ENCODE measurements at places on chromosomes 16 and 17. TPM values are rescaled to one million over a fixed set of nuclear protein-coding genes. Genes with fewer than 3 reads are reported as not detected.

GRCh38 chr17:37762666-37763065 lies 17.8 kb upstream of the HNF1B start:
- no peak for DNase-seq

DNA sequence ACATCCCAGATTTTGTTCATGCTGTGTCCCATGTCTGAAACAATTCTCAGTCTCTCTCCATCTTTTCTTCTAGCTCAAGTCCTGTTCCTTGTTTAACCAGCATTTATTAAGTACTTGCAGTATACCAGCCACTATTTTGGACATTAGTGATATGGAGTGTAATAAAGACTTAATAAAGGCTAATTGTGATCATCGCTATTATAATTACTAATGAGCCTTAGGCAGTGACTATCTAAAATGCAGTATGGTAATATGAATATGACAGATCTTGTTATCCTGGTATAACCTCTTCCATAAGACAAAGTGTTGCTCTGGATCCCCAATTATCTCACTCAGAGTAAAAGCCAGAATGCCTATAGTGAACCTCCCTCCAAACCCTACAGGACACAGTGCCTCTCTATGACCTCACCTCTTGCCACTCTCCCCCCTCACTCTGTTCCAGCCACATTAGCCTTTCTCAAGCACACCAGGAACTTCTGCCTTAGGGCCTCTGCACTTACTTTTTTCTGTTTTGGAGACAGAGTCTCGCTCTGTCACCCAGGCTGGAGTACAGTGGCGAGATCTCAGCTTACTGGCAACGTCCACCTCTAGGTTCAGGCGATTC lies 1.8 kb upstream of the FLOT2 start:
- no peak for DNase-seq

DNA sequence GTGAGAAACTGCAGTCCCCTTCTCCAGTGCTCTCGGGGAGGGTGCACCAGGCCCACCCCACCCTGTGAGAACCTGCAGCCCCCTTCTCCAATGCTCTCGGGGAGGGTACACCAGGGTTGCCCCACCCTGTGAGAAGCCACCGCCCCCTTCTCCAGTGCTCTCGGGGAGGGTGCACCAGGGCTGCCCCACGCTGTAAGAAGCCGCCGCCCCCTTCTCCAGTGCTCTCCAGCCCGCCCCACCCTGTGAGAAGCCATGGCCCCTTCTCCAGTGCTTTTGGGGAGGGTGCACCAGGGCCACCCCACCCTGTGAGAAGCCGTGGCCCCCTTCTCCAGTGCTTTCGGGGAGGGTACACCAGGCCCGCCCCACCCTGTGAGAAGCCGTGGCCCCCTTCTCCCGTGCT lies 12.1 kb downstream of the SPATA33 start:
- DNase-seq: no peak

DNA sequence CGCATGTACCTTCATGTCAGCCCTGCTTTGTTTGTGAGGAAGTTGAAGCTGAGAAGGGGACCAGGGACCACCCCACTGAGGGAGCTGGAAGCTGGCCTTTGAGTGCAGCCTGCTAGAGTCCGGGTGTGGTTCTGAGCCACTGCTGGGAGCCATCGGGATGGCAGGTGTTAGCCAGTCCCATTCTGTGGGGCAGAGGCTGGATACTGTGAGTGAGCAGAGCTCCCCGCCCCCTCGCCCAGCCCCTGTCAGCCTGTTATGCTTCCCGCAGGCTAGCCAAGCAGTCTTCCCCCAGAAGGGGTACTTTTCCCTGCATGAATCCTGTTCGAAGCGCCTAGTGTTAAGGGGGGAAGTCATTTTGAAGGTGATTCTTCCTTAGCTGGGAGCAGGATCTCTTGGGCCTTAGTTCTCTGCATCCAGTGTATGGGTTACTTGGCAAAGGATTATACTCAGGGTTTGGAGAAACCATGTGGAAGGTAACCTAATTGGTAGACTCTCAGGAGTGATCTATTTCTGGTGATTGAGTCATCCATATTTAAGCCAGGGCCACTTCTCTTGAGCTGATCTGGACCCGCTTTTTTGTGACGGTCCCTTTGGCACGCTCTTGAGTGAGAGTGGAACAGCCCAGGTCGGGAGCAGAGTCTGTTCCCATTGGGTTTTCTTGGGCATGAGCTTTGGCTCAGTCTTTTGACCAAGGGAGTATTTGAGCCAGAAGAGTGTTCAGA lies 23.8 kb downstream of the AKAP1 start:
- no peak for DNase-seq

DNA sequence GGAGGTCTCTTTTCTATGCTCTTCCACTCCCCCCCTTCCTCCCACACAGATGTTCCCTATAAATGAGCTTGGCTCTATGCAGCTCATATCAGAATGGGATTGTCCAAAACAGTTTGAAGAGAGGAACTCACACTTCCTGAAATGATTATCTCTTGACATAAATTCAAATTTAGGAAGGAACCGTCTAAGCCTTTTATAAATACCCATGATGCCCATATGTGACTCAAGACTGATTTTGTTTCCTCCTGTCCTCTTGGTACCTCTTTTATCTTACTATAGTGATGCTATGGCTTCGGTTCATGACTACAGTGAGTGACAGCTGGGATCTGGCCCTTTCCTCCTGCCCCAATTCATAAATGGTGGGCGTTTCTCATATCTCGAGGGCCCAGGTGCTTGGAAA lies 16.6 kb upstream of the TERF2 start:
- no peak for DNase-seq

- DNase-seq: no peak
These were observed 9.3 kb downstream of the BBS2 start for GRCh38 chr16:56510544-56510943.

GRCh38 chr17:35438433-35438832 lies 6.1 kb upstream of the SLFN12 start:
- DNase-seq: no peak

GRCh38 chr16:23959072-23959751 lies 123.4 kb downstream of the PRKCB start:
- no peak for DNase-seq

DNA sequence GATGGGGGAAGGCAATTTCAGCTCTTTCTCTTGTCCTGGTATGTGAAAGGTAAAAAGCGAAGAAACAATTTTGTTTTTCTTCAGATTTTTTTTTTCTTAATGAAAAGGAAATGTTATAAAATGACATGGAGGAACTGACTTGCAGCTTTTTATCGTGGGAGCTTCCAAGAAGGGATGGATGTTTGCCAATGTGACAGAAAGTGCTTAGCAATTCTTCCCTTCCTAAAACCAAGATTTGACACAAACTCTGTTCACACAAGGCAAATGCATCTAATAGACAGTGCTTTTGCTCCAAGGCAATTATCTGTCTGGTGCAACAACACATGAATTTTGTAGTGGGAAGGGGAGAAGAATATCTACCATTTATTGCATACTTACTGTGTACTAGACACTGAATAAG lies 988.5 kb downstream of the CDH11 start:
- no peak for DNase-seq

- DNase-seq: no peak
These were observed 114.5 kb downstream of the SMG6 start for GRCh38 chr17:2188971-2189630.

DNA sequence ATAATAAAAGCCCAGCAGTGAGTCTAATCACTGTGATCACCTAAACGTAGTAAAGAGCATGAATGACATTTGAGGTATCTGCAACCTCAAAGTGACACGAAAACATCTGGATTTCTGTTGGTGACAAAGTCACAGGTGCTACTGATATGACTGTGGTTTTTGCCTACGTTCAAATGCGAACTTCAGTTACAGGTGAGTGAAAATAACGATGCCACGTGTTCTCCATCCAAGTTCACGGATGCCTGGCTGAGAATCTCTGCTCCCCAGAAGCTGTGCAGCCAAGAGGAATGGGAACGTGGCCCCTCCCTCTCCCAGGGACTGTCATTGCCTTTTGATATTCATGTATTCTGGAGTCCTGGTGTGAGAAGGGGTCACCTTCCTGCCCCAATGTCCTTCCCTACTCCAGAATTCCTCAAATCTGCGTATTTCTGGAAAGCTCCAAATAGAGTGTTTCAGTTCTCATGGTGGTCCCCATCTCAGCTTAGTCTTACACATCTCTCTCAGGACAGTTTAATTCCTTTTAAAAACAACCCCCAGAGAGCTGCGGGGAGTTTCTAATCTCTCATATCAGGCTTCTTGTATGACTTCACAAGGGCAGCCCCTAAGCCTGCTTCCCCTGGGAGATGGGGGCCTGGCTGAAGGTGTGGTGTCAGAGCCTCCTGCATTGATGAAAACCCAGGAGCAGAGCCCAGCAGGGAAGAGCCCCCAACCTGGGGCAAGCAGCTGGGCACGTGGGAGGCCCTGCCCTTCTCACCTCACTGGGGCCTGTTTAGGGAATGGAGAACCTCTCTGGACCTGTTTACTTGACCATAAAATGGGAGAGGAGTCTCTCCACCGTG lies 25.8 kb downstream of the PIK3R5 start:
- DNase-seq: no peak

DNA sequence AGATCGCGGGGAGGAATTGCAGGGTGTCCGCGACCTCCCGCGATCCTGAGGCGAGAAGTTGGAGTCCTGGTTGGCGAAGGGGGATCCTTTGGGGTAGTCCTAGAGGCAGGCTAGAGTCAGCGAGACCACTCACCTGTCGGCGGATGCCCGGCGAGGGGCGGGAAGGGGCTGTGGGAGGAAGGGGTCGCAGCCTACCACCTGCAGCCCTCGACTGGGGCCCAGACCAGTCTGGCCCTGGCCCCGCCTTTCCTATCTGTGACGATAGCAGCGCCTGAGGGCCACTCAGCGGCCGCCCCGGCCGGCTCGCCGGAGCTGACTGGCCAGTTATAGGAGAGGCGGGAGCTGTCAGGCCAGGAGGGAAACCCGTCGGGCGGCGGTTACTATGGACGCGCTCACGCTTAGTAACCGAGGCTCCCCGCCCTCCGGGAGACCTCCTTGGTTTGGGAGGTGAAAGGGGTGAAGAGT lies at the start of gene TEKT3:
TEKT3 (minus strand) TSS at position 213 of the 465 bp plus-strand sequence. CDS start 10,012 bp downstream, outside the sequence.
- DNase-seq: peak; percentile 67

GRCh38 chr17:5883775-5884665 lies 186.2 kb upstream of the WSCD1 start:
- no peak for DNase-seq

GRCh38 chr17:44396946-44397345 lies 7.5 kb upstream of the ITGA2B start:
- no peak for DNase-seq

GRCh38 chr16:87008664-87009063 lies 308.5 kb downstream of the C16orf95 start:
- no peak for DNase-seq

DNA sequence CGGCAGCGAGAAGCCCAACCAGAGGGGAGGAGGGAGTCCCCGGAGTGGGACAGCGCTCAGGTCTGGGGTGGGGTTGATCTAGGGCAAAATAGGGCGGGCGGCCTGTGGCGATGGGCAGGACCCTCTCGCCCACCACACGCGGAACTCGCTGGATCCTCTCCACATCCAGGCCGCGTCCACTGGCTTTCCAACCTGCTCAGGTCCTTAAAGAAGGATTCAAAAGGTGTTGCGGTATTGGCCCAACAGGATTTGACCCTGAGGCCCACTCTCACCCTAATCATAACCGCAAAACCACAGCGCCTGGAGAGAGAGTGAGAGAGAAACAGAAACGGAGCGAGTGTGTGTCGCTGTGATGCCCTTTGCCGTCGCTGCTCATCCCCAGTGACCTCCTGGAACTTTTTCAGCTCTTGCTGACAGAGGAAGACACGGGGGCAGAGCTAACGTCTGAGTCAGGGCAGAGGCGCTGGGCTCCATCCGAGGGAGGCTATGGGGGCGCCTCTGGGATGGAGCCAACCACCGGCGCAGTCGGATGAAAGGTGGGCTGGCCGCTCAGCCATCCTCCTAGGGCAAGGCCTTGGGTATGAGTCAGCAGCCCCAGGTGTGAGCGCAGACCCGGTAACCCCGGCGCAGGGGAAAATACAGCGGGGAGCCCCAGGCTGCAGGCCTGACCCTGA lies 16.7 kb upstream of the OR1F1 start:
- no peak for DNase-seq

DNA sequence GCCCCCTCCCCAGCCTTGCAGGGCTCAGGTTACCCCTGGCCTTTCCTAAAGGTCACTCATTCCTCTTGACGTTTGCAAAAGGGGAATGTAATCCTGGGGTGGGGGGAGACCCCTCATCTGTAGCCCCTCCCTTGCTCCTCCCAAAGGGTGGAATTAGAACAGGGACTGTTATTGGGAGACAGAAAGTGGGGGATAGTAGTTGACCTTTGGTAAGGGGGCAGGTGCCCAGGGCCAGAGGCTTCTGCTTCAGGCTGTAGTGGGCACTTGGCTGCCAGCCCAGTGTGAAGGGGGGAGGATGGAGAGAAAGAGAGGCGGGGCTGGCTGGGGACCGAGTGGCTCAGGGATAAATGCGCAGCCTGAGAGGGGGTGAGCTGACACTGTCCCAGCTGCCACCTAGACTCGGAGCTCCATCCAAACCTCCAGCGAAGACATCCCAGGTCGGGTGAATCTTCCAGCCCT lies at the start of gene ENO3:
ENO3 (plus strand) TSS at position 374 of the 459 bp plus-strand sequence. CDS start 711 bp downstream, outside the sequence.
- DNase-seq: no peak

- no peak for DNase-seq
These were observed 81.6 kb downstream of the ARHGAP23 start for GRCh38 chr17:38509772-38510420.

DNA sequence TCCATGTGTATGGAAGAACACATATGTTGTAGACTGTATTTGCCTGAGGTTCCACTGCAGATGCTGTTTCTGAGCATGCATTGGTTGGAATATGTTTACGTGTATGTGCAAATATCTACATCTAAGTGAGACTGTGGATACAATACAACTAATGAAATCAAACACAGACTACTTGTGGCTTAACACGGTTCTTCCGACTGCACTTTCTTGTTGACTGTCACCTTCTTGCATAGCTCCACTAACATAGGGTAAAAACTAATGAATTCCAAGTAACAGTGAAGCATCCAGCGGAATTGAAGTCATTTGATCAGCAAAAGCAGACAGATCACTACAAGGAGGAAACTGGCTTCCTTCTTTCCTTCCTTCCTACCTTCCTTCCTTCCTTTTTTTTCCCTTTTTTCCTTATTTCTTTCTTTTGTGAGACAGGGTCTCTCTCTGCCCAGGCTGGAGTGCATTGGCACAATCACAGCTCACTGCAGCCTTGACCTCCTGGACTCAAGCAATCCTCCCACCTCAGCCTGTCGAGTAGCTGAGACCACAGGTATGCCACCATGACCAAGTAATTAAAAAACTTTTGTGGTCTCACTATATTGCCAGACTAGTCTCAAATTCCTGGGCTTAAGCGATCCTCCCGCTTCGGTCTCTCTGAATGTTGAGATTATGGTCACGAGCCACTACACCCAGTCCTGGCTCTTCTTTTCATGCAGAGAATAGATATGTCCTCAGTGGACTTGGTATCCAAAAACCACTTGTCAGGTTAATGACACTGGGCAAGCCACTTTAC lies 22.0 kb upstream of the CCL1 start:
- DNase-seq: no peak

GRCh38 chr16:81243942-81244341 lies 5.5 kb downstream of the BCO1 start:
- DNase-seq: no peak

GRCh38 chr16:87721622-87722585 lies 43.9 kb downstream of the KLHDC4 start:
- no peak for DNase-seq

- no peak for DNase-seq
These were observed 19.2 kb downstream of the ENPP7 start for GRCh38 chr17:79749958-79750357.

GRCh38 chr17:58974354-58974753 lies 132.3 kb downstream of the TRIM37 start:
- DNase-seq: no peak

The INTS2 gene
- 17.9 TPM for total RNA-seq

The TPPP3 gene
- total RNA-seq: 5.7 TPM

The HLF gene
- total RNA-seq: 1.5 TPM

The RNF157 gene
- total RNA-seq: 6.8 TPM

The MMP25 gene
- 0.09 TPM for total RNA-seq

The TBC1D3I gene
- total RNA-seq: 0.80 TPM

The NDRG4 gene
- total RNA-seq: 17.3 TPM
